ENCODE measurements at places on chromosomes 16 and 17.

- no peak for DNase-seq
Measured at GRCh38 chr16:81483064-81483969, 38.7 kb downstream of the CMIP start.

DNA sequence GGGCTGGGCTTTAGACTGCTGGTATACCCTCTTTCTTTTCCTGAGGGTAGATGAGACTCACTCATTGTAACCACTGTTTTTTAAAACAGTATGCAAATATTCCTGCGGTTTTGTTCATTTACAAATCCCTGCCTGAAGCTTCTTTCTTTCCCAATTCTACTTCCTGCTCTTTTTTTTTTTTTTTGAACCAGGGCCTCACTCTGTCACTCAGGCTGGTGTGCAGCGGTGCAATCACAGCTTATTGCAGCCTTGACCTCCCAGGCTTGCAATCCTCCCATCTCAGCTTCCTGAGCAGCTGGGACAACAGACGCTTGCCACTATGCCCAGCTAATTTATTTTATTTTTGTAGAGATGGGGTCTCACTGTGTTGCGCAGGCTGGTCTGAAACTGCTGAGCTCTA lies 8.0 kb upstream of the SULT1A1 start:
- DNase-seq: no peak

GRCh38 chr17:75498039-75498725 lies 17.2 kb downstream of the CASKIN2 start:
- DNase-seq: no peak

GRCh38 chr17:78131172-78132083 lies 857 bp downstream of the TMC8 start:
- no peak for DNase-seq

GRCh38 chr16:8848231-8848938 lies 20.4 kb downstream of the CARHSP1 start:
- no peak for DNase-seq
